ENCODE measurements at places on chromosomes 3 and 15. TPM values are rescaled to one million over a fixed set of nuclear protein-coding genes. Genes with fewer than 3 reads are reported as not detected.

ITIH4 gene
- polyA plus RNA-seq = 1.1 TPM

GRAMD1C gene
- 0.32 TPM for polyA plus RNA-seq

KLHL40 gene
- not detected for polyA plus RNA-seq

CHRNA5 gene
- 2.0 TPM for polyA plus RNA-seq

CYP11A1 gene
- polyA plus RNA-seq = not detected

CCDC39 gene
- polyA plus RNA-seq = not detected

ILDR1 gene
- polyA plus RNA-seq = 0.21 TPM

SAMMSON gene
- not detected for polyA plus RNA-seq

RETNLB gene
- not detected for polyA plus RNA-seq
